ENCODE measurements at places on chromosomes 7 and 10.

DNA sequence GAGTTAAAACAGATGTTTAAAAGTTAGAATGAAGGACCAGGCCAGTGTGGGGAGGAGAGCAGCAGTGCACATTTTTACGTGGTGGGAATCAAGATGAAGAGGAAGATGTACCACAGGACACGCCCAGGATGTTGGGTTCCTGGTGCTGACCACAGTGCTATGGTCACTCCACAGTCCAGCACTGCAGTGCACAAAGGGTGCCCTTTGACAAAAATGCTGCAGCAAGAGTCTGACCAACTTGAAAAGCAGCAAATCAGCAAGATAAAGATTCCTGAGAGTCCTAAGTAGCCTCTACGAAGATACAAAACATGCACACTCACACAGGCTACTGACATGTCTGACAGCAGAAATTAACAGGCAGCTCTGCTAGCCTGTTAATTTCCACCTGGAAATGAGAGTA is 107.1 kb downstream of the PIP4K2A start:
- no peak for DNase-seq

DNA sequence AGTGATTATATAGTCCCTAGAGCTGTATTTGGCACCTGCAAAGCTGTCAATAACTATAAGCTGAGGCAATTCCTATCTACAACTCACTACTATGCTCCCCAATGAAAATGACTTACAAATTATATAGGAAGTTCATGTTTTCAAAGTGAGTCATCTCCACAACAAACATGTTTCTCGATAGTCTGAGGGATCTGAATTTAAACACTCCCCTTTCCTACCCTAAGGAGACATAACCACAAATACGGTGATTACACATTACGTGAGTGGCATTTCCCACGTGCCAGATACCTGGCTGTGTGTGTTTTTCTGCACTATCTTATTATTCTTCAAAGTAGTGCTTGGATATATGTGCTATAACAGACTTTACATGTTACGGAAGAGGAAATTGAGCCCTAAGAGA is 122.5 kb upstream of the C1QL3 start:
- DNase-seq: no peak

DNA sequence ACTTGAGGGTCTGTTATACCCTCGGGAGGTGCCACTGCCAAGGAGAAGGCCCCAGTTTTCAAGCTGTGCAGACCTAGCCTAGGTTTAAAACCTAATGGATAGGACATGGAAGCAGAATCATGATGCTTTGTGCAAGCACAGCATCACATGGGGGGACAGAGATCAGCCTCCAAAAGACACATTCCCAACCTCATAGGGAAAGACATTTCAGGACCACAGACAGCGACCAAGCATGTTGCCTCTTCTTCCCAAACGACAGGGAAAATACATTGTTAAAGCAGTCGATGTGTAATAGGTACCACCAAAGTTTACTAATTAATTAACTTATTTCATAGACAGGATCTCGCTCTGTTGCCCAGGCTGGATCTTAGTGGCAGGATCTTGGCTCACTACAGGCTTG is 573.9 kb downstream of the TCERG1L start:
- no peak for DNase-seq

DNA sequence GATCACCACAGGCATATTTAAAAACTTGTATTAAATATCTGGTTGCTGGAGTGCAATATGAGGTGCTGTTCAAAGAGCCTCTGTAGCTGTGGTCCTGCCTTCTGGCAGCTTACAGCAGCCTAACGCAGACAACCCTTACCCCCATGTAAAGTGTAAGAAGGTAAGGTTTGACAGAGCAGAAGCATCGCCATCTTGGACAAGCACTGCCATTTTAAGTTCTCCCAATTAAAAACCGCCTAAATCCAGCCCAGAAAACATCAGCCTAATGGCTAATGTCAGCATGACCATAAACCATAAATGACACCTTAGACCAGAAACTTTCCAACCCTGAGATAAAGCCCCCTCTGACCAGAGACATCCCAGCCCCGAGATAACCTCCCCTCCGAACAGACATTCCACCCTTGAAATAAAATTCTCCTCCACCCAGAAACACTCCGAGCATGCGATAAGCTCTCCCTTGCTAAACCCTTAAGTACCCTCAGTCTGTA is 5.3 kb upstream of the OIT3 start:
- no peak for DNase-seq

- DNase-seq: no peak
Observed at GRCh38 chr10:15222511-15222910, 54.0 kb upstream of the NMT2 start.

DNA sequence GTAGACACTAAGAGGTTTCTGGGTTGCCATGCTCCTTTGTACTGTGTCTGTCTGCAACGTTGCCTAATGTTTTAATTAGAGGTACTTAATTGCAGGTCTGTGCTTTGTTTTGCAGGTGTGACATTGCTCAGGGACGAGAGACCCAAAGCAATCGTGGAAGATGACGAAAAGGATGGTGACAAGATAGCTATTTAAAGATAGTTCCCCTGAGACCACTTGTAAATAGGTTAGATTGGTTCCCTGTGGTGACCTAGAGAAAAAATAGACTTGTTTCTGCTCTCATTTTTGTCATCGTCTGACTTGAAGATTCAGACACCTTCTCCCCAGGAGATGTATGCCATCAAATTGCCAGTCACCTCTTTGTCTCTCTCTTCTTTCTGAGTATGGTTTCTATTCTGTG is 20.1 kb downstream of the PPP1R17 start:
- no peak for DNase-seq

DNA sequence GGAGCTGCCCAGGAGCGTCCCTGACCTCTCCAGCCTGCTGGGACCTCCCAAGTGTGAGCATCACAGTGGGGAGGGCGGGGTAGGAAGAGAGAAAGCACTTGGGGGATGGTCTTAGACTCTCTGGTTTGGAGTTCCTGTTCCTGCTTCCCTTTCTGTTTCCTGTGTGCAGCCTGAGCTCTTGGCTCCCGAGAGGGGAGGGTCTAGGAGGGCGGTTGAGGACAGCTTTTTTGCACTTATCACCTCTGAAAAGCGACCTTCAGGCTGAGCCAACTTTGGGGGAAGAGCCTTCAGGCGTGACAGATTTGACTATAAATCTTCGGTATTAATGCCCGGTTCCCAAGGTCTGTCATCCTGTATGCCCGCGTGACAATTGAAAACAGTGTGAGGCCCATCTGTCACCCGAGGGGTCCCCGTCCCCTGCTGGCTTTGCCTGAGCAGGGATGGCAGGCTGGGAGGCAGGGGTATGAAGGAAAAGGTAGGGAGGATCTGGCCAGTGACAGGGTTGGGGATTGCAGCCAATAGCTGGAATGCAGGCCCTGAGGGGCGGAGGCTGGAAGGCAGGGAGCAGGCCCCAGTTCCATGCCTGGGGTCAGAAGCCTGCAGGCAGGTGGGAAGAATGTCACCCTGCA is 78.6 kb downstream of the CDH23 start:
- DNase-seq: peak; percentile 47
